T1000 (cell line): ENCODE measurements at places on chromosomes 7 and 10.

GRCh38 chr7:158828133-158829020 is 932 bp downstream of the ESYT2 start:
- DNase-seq, result no peak

DNA sequence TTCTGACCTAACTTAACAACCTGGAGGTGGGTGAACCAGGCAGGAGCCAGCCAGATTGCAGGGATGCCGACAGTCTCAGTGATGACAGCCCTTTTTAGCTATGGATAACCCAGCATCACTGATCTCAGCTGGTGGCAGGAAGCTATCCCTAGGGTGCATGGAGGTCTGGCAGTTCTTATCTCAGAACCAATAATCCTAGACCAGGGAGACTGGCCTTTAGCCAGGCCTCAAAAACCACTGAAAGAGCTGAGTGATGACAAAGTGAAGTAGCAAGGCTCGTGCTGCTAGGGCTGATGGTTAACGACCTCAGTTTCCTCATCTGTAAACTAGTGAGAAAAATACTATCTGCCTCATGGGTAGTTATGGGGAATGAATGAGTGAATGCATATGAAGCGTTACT is 112.5 kb downstream of the RALA start:
- no peak for DNase-seq

GRCh38 chr7:98085674-98086073 is 21.0 kb upstream of the LMTK2 start:
- no peak for DNase-seq

GRCh38 chr10:47262606-47263533 is 37.1 kb upstream of the GDF10 start:
- no peak for DNase-seq

DNA sequence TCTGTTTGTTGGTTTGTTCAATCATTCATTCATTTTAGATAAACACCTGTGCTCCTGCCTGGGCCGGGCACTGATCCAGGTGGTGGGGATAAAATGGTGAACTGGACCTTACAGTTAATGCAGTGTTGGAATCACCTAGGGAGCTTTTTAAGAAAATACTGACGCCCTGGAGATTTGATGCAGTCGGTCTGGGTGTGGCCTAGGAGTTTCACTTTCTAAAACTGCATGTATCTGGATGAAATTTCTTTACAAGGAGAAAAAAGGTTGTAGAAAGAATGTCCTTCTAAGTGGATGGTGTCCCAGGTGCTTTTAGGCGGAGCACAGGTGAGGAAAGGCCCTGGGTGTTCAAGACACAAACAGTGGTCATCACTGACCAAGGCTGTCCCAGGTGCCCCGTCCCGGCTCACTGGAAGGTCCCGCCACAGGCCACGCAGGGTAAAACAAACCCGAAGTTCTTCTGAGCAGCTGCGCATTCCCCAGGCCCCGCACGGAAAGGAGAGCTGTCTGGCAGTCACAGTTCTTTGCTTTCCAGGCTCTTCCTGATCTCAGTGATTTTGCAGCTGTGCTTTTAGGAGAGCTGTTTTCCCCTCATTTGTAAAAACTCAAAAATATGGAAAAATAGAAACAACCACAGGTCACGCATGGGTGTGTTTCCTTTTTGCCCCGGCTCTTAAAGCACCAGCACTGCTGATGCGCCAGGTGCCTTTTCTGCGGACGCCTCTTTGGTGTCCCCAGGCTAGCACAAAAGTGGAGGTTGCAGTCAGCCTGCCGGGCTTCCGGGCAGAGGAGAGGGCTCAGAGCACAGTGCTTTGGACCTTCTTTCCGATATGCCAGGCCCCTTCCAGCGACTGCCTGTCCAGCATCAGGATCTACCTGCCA is 161.9 kb downstream of the GRK5 start:
- DNase-seq, result no peak

- DNase-seq, result no peak
These were observed 528.9 kb upstream of the FZD8 start for GRCh38 chr10:36170943-36171501.

DNA sequence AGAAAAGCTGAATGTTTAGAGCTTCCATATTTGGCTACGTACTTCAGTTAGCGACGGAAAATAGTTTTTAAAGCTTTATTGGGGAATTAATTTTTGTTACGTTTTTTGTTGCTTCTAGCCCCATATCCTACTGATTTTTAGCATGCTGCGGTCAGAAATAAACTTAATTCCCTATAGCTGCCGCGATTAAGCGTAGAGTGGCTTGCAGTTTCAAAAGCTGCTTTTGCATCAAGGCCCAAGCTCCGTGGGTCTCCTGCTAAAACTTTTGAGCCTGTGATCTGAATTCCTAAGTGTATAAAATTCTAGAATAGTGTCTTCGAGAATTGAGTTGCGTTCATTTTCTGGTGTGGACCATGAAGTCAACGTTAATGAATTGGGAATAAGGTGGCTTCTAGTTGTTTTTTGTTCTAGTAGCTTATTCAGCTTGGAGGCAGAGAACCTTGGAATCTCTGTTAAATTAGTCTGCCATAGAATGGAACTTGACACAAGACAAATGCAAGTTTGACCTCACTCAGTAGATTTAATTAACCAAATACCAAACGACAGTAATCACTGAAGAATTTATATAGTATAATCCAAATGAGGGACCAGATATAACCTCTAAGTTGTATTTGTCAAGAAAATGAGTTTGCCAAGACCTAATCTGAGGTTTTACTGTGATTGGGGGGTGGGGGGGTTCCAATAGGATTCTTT is 977 bp downstream of the CALU start:
- DNase-seq, result no peak

DNA sequence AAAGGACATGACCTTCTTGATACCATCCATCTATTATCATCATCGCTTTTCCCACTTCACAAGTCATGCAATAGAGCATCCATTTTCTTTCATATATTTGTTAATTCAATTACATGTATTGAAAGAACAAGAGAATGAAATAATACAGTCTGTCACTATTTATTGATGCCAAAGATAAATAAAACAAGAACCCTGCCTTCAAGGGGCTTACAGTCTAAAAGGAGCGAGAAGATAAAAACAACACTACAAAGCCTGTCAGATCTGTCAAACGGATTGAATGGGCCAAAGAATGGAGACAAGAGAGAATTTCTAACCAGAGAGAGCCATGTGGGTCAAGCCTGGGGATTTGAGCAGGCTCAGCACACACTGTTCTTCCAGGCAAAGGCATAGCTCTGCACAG is 15.9 kb downstream of the CPA5 start:
- DNase-seq, result no peak

DNA sequence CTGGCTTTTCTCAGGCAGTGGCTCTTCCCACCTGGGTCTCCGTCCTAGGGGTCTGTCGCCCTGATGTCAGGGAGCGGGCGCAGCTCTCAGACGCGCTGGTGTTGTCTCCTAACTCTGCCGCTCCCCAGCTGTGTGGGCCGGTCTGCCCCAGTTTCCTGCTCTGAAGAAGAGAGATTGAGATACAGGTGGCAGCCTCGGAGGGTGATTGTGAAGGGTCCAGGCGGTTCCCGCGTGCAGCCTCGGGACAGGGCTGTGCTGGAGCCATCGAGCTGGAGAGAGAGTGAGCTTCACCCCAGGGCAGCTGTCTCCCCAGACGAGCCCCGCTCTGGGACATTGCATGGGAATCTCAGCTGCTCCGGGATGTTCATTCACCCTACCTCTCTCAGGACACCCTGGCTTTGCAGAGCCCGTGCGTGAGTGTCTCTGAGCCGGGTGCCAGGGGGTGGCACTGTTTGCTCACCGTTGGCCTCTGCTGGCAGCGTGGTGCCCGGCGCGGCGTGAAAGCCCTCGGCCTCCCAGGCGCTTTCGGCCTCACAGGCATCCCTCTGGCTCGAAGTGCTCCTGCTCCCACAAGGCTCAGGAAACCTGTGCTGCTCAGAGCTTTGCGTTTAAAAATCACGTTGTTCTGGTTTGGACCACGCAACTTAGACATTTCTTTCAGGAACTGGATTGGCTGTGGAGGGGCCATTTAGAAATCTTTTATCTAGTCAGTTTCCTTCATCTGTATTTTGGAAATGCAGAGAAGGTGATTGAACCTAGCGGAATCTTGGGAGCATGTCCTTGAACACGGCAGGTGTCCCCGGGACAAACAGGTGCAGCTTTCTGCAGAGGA is 33.8 kb upstream of the ZFAND2A start:
- DNase-seq, result no peak

- DNase-seq, result no peak
These were observed 179.2 kb upstream of the BET1 start for GRCh38 chr7:94183289-94183749.
